BJ (cell line): ENCODE measurements at places on chromosomes 6 and 20.

DNA sequence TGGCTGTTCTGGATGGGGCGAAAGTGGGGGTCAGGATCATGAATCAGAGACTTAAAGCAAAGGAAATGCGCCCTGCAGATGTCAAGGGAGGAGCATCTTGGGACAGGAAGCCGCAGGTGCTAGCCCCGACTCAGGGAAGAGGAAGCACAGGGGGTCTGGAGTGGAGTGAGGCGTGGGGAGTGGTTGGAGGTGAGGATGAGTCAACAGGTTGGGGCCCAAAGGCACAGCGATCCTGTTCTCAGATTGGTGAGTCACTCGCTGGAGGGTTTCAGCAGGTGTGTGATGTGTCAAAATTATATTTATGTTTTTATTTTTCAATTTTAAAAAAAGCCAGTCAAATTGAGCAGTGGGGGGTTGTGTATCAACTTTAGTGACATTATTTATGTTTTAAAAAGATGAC is 19.0 kb downstream of the PACSIN1 start:
- DNase-seq, result no peak

DNA sequence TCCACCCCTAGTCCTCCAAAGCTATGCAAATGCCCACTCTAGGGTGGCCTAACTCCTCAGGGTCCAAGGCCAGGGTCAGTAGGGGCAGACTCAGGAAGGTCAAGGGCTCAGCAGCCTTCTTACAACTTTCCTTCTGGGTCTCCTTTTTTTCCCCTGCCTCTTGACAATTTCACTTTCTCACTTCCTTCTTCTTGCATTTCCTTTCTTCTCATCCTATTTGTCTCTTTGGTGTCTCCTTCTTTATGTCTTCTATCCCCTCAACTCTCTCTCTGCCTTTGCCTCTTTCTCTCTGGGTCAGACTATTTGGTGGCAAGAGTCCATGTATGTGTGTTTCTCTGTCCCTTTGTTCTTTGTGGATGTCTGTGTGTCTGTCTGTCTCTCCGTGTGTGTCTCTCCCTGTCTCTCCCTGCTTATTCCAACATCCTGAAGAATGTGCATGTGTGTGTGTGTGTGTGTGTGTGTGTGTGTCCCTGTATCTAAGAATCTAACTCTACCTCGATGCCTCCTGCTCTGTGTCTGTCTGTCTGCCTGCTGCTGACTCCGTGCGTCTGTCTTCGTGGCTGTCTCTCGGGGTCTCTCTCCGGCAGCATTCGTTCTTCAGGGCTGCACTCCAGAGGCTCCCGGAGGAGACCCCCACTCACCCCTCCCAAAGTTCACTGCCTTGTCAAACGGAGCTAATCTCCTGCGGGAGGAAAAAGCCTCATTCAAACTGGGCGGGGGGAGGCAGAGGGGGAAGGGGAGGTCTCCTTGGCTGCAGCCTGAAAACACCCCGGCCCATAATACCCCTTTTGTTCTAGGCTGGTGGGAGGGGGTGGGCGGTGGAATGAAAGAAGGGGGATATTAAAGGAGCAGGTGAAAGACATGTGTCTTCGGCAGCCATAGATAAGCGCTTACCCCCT is 51.7 kb upstream of the FOXP4 start:
- no peak for DNase-seq

- DNase-seq, result no peak
These were observed 256.6 kb downstream of the KHDC1L start for GRCh38 chr6:72968704-72969103.

DNA sequence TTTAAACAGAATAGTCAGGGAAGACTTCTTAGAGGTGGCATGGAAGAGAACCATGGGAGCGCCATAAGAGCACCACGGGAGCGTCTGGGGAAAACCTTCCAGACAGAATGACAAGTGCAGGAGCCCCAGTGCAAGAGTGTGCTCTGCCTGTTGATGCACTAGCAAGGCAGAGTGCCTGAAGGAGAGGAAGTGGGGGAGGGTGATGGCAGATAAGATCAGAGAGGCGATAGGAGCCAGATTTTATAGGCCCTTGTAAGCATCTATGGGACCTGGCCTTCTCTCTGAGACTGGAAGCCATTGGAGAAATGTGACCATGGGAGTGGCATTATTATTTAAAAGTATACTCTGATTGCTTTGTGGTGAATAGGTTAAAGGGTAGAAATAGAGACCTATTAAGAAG is 13.1 kb downstream of the FUCA2 start:
- no peak for DNase-seq

DNA sequence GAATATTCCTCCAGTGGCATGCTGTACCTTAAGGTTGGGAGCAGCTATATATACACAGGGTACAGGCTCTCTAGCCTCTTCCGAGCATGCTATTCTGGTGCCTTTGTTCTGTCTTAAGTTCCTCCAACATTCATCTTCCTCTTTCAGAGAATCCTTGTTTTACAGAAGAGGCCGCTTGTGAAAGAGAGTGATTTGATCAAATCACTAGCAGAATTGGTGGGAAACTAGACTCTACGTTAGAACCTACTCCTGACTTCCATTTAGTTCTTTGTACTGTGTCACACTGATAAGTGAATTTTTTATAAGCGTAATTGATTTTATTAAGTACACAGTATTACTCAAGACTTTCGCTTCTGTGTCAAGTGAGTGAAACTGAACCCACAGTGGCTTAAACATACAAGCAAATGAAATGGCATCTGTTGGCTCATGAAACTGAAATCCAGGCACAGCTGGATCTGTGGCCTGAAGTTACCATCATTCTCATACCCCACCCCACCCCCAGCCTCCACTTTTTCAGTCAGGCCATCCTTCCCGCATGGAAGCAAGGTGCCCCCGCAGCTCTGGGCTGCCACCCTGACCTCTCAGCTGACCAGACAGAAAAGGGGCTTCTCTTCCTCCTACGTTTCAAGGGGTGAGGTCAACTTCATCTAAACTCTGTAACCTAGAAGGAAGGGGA is 102.3 kb downstream of the RPP40 start:
- no peak for DNase-seq

- no peak for DNase-seq
These were observed 92.7 kb downstream of the LY86 start for GRCh38 chr6:6681075-6681849.

DNA sequence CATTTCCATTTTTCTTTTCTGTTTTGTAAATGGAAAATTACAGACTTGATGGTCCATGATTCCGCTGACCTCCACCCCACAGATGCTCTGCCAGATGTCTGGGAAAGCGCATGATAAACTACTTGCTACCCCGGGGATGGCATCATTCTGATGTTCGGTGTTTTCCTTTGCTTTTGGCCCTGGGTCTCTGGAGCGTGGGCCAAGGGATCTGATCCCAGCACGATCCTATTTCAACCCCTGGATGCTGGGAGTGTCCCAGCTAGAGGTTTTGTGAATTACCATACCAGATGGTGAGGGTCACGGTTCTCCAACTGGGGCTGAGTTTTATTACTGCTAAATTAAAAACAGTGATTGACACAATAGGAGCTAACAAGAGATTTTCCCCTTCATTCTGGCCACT is 25.2 kb upstream of the MYLIP start:
- no peak for DNase-seq

- DNase-seq, result no peak
These were observed 150.8 kb downstream of the ASCC3 start for GRCh38 chr6:100730001-100730980.

- DNase-seq, result no peak
These were observed 340 bp upstream of the VARS2 start for GRCh38 chr6:30913721-30914075.

DNA sequence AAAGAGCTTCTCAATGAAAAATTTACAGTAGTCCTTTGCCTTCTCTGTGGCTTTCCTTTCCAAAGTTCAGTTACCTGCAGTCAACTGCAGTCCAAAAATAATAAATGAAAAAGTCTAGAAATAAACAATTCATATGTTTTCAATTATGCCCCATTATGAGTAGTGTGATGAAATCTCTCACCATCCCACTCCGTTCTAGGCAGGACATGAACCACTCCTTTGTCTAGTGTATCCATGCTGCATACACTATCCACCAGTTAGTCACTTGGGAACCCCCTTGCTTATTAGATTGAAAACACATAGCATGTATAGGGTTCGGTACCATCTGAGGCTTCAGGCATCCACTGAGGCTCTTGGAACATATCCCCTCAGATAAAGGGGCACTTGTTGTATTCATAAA is 80.6 kb upstream of the EYA4 start:
- DNase-seq, result no peak

- DNase-seq, result no peak
These were observed 759 bp downstream of the CRISP3 start for GRCh38 chr6:49743429-49743828.

- no peak for DNase-seq
These were observed 49.3 kb downstream of the EZR start for GRCh38 chr6:158769771-158770432.

GRCh38 chr20:20174089-20174835 is 121.9 kb downstream of the CFAP61 start:
- DNase-seq, result no peak
